ENCODE measurements at places on chromosomes 6 and 20. TPM values are rescaled to one million over a fixed set of nuclear protein-coding genes. Genes with fewer than 3 reads are reported as not detected.

DNA sequence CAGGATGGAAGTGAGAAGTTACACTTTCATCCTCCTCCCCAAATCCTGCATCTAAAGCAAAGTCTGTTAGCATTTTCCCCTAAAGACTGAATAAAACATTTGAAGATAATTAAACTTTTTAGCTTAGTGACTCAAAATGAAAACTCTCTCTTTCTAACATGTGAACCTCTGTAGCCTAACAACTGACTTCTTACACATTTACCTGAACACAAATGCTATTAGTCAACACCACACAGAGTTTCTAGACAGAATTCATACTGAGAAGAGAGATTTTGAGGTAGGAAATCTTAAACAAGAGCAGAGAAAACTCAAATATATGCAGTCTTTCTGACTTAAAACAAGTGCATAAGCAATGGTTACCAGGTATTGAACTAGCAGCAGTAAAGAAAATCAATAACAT, 149.9 kb upstream of the SMLR1 start:
- no peak for DNase-seq

DNA sequence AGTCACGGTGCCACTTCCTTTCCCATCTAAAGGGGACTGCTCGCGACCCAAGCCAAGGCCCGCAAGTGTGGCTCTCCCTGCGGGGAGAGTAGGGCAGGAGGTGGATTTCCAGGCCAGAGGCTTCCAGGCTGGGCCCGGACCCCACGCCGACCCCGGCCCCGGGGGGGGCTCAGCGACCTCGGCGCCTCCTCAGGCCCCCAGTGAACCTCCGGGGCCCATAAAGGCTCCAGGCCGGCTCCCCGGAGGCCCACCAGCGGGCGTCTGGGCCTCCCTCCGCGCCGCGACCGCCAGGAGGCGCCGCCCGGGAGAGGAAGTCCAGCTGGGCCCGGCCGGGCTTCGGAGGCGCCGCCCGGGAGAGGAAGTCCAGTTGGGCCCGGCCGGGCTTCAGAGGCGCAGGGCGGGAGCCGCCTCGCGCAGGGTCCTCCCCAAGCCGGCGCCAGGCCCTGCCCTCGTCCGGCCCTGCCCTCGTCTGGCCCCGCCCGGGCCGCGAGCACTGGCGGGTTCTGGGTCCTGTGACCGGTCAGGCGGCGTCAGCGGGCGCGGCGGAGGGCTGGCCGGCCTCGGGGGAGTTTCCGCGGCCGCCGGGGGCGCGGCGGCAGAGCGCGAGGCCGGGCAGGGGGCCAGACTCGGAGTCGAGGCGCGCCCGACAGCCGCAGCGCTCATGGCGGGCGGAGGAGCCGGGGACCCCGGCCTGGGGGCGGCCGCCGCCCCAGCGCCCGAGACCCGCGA, at the start of gene RAB32:
TSS of gene RAB32 (plus strand) at position 623 of the 729 bp plus-strand sequence. CDS start at position 662, 39 bp downstream.
- DNase-seq = peak; percentile 96

- DNase-seq = no peak
These were observed 321.2 kb upstream of the ADGRB3 start for GRCh38 chr6:68313911-68314310.

DNA sequence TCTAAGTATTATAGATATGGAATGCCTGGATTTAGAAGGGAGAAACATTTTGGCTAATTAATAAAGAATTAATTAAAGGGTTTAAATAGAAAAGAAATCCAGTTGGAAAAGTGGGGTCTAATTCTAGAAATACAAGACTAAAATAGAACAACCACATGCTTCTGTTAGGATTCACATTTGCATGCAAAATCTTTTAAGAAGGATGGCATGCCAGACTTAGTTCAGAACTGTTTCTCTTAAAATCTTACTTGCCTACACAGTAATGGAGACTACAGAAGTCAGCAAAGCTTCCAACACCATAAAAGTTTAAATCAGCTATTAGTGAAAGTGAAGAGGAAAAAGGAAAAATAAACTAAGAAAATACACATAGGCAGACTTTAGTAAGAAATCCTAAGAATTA, 32.7 kb upstream of the KATNA1 start:
- no peak for DNase-seq

DNA sequence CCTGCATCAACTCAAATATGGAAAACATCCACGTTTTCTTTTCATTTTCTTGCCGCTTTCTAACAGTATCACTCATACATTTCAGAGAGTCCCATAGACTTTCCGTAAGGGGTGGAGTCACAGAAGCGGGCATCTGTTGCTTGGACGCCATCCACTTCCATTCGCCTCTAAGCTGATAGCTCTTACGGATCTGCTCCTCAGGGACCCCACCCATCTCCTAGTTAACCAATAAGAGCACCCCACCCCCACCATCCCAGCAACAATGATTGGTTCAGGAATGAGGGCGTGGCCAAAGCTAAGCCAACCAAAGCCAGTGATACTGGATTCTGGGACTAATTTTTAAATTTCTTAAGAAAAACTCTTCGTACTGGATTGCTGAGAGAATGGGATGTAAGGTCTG, 42.4 kb downstream of the SLC2A10 start:
- no peak for DNase-seq

DNA sequence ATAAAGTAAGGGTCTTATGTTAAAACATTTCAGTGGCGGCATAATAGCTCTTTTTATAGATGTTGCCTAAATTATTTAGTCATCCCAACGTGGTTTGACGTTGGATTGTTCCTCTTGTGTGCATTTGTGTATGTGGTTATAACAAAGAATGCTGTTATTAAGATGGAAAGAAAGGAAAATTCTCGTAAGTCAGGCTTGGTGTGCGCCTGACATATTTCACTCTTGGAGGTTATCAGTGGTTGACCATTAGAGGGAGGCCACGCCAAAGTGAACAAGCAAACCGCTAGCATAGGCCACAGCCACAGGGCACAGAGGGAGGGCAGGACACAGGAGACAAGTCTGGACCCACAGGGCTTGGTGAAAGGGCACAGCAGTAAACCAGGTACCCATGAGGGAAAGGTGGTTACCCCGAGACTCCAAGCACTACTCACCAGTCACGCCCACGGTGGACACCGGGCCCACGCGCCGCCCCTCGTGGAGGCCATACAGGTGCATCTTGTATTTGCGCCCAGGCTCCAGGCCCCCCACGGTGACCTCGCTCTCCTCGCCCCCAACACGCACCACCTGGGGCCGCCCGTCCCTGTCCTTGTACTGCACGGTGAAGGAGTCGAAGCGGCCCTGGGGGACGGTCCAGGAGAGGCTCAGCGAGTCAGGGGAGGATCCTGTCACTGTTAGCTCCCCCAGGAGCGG, 22.9 kb downstream of the CYP21A2 start:
- DNase-seq = no peak

DNA sequence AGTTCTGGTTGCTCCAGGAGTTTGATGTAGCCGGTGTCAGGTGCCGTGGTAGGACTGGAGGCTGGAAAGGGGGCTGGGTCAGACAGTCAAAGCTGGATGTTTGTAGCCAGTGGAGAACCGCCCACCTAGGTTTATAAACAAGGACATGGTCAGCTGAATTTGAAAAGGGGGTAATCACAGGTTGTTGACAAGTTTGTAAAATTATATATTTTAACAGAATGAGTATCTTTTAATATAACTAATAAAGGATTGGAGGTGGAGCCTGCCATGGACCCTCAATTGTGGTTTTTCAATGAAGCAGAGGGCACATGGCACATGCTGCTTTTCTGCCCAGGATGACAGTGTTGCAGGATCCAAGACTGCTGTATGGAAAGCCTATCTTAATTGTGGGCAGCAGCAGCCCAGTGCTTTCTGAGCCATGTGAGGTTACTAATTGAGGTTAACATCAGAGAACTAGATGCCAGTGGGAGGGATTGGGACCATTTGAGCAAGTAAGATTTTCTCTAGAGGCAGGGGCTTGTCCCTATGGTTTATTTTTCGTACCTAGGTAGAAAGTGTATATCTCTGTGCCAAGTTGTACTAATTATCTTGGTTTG, 9.7 kb downstream of the HECA start:
- DNase-seq = no peak

DNA sequence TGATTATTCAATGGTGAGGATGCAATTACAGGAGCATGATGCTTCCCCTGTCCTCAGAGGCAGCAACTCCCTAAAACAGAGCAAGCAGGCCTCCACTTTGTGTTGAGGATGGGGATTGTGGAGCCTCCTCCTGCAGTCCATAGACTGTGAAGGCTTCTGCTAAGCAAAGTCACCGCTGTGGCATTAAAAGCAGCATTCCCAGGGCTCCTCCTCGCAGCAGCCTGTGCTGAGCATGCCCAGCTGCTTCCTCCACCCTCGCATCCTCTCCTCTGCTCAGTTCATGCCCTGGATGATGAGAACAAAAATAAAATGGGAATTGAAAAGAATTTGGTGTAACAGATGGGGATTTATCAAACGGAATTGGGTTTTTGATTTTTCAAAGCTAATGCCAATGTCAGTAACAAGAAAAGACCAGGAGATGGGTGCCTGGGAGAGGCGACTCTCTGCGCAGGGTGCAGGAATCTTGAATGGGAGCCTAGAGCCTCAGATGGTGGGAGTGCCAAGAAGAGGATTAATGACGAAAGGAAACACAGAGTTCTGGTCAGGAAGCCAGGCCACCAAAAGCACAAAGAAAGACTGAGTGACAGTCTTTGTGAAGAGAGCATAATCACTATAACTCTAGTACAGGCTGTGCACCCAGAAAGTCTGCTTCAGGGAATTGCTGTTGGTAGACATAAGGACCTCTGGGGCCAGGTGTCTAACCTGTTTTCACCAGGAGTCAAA, 347.6 kb downstream of the TPBG start:
- no peak for DNase-seq

DNA sequence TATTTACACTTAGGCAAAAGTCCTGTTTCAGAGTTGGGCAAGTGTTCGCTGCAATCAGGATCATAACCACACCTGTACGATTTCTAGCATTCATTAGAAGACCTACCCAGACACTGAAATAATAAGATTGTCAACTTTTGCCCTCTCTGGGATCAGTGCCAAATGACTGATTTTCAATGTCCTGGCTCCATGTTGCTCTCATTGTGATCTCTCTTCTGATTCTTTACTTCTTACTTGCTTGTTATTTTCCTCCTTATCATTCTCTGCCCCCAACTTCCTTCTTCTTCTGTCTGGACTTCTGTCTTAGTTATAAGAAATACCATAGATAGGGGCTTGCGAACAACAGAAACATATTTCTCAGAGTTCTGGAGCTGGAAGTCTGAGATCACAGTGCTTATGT, 94.4 kb upstream of the BMP2 start:
- no peak for DNase-seq

GRCh38 chr6:10418862-10419748, 4.2 kb upstream of the TFAP2A start:
- DNase-seq = no peak

DNA sequence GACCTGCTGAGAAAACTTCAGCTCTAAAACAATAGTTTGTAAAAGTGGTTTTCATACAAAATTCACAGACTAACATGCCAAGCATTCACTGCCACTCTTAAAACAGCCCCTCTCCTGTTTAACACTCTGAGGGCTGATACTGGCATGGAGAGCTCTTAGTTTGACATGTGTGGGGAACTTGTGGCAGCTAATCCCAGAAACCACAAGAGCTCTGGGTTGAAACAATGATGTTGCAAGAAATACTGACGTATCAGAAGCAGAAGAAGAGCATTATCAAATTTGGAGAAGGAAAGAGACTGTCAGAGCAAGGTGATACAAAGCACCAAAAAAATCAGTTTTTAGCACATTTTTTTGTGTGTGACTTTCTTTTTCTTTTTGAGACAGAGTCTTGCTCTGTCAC, 5.1 kb downstream of the BEND3 start:
- DNase-seq = no peak

GRCh38 chr6:157240059-157240959, 83.0 kb downstream of the TMEM242 start:
- no peak for DNase-seq

DNA sequence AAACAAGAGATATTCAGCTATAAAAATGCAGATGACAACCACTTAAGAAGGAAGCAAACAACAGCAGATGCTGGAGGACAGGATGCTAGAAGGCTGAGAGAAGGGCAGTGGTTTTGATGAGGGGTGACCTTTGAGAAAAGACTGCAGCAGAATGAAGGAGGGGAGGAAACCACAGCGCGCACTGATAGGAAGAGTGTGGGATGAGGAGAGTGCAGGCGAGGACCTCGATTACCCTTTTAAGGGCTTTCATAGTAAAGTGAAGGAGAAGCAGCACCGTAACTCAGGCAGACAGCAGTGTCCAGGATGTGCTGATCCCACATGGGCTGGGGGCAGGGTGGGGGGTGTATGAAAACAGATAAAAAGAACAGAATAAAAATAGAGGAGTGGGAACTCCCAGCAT, 19.2 kb downstream of the ZBTB2 start:
- no peak for DNase-seq

GRCh38 chr6:142887517-142887916, 57.5 kb downstream of the HIVEP2 start:
- no peak for DNase-seq

- DNase-seq = no peak
These were observed 46.1 kb downstream of the HLA-F start for GRCh38 chr6:29769336-29769735.

DNA sequence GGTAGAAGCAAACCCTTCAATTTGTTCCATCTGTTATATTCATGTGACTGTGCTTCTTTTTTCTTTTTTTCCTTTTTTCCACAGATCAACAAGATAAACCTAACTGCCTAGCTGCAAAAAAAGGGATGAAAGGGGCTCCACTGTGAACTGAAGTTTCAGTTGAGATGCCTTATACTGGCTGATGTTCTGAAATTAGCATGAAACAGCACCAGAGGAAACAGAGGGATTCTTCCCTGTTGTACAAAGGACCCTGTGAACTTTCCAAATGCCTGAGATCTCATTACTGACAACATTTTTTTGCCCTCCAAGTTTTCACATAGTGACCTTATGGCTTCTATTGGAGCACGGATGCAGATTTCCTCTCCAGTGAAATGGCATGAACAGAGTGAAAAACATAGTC, 302.7 kb upstream of the TFAP2D start:
- no peak for DNase-seq

DNA sequence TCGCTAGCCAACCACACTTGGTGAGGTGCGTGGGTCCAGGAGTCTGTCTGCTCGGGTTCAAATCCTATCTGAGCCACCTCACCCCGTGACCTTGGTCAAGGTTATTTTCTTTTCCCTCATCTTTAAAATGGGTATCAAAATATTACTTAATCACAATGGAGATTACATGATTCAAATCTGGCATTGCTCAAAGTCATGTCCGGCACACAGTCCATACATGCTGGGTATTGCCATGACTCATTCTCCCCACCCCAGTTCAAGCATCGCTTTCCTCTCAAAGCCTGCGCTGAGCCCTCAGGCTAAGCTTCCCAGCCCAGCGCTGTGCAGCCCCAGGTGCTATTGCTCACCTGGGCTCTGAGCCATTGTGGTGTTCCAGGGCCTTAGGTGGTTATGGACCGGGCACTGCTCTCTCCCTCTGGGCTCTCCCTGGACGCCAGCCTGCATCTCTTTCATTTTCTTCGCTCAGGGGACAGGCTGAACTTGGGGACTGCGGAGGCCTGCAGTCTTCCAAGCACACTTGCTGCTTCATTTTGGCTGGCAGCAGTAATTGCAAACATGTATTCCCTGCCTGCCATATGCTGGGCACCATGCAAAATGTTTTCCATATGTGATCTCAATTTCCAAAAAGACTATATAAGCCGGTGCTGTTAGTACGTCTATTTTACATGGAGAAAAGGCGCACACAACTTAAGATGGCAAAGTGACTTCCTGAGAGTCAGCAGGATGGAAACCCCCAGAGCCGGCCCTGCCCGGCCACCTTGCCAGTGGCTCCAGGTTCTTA, 27.3 kb downstream of the WRNIP1 start:
- no peak for DNase-seq

GRCh38 chr6:108874470-108875160, 26.4 kb downstream of the ARMC2 start:
- no peak for DNase-seq

GHRH gene
- not detected for total RNA-seq

TFEB gene
- total RNA-seq = 8.9 TPM

C20orf202 gene
- total RNA-seq = not detected

KIF25 gene
- 0.43 TPM for total RNA-seq

MYBL2 gene
- total RNA-seq = 0.63 TPM

TRIM31 gene
- total RNA-seq = not detected

CLDN20 gene
- not detected for total RNA-seq

CCN6 gene
- total RNA-seq = not detected
